BJ (cell line): ENCODE measurements at places on chromosomes 6 and 20.

DNA sequence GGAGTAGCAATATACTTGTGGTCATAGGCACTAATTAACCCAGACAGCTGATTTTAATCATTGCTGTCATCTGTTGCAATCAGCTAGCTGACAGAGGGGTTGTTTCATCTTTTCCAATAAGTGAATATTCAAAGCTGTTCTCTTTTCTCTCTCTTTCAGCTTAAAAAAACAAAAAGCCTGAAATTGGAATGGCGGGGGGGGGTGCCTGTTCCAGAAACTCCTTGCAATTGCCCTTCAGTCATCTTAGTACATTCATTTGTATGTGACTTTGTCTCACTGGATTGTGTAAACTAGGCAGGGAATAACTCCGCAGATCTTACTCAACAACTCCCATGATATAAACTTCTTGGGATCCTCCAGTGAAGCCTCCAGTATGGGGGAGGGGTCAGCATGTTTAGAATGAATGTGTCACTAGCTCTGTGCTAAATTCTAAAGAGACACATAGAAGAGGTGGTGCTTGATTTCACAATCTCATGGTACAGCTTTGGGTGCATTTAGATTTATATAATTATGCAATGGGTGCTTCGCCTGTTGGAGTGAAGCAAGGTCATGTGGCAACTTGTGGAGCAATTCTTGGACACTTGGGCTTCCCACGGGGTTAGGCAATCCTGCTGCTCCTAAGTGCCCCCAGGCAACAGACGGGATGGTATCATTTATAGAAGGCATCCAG is 40.1 kb downstream of the SLC24A3 start:
- peak; percentile 33 for DNase-seq

DNA sequence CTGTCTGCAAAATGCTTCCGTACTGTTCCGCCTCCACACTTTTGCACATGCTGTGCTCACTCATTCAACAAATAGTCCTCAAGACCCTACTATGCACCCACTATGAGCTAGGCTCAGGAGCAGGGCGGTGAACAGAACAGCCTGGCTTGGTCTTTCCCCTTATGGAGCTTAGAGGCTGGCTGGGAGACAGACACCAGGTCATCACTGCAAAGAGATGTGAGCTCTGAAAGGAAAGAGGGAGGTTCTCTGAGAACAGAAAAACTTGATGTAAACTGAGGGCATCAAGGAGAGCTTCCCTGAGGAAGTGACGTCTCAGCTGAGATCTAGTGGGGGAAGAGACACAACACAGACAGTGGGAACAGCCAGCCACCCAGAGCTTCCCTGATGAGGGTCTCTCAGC is 31.0 kb upstream of the TGM2 start:
- DNase-seq, result no peak

DNA sequence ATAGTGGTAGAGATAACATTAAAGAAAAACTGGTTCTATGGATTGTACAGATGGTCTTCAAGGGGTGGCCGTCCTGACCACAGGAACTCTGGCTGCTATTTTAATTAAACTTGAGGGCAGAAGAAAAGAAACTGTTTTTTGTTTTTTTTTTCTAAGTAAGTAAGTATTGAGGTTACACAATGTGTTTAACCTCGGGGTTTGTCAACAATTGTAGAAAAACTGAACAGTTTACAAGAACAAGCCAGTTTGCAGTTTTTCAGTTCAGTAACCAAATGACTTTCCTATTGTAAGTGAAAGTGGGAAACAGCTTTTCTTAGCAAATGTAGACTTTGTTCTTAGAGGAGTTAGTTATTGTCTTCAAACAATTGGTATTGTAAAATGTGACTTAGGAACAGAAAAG is 77.0 kb downstream of the PLCB1 start:
- no peak for DNase-seq

DNA sequence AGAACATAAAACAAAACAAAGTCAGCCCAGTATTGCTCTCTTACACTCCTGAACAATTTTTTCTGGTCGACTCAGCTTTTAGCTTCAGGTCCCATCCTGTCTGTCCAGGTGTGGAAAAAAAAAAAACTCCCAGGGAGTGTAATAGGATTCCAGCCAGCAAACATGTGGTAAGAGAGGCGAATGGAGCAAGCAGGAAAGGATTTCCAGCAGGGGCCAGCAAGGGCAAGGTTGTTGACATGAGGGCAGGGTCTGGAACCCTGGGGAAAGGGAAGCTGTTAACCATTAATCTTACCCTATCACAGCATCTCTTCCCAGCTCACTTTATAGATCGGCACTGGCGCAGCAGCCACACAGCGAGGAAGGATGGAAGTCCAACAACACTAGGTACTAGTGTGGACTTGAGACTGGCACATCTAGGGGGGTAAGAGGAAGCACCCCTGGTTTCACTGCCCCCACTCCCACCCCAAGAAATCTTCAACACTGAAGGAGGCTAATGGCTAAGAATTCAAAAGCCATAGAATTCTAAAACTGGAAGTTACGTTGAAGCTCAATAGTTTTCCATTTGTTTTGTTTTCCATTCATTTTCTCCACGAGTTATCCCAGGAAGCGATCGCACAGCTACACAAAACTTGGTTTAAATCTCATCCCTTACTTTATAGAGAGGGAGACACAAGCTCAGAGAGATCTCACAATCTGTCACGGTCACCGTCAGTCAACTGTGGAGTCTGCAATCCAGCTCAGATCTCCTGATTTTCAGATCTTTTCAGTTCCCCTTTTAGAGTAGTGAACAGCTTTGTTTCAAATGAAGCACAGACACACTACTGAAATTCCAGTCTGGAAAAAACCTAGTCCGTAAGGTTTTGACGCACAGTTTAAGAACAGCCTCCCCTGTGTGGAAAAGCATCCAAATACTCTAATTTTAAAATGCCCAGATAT is 53.3 kb downstream of the SLC22A23 start:
- DNase-seq, result no peak

- DNase-seq, result no peak
Observed at GRCh38 chr20:35674921-35675320, 10.2 kb upstream of the CPNE1 start.

DNA sequence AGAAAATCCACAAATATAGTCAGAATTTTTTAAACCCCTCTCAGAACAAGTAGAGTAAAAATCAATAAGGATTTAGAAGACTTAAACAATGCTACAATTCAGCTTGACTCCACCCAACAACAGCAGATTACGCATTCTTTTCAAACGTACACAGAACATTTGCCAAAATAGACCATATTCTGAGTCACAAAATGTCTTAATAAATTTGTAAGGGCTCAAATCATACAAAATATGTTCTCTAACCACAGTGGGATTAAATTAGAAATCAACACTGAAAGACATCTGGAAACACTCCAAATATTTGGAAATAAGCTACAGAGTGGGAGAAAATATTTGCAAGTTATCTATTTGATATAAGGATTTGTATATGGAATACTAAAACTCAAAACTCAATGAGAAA is 164.2 kb upstream of the AKAP12 start:
- DNase-seq, result no peak
